H9 (cell line): ENCODE measurements at places on chromosomes 11 and 22. TPM values are rescaled to one million over a fixed set of nuclear protein-coding genes. Genes with fewer than 3 reads are reported as not detected.
A peak's percentile ranks its signal among the peaks of the same experiment; 100 is the strongest.

IGLL1 gene
- not detected in 2 replicates for total RNA-seq

H19 gene
- total RNA-seq, result 10.7 TPM in 2 replicates

DNA sequence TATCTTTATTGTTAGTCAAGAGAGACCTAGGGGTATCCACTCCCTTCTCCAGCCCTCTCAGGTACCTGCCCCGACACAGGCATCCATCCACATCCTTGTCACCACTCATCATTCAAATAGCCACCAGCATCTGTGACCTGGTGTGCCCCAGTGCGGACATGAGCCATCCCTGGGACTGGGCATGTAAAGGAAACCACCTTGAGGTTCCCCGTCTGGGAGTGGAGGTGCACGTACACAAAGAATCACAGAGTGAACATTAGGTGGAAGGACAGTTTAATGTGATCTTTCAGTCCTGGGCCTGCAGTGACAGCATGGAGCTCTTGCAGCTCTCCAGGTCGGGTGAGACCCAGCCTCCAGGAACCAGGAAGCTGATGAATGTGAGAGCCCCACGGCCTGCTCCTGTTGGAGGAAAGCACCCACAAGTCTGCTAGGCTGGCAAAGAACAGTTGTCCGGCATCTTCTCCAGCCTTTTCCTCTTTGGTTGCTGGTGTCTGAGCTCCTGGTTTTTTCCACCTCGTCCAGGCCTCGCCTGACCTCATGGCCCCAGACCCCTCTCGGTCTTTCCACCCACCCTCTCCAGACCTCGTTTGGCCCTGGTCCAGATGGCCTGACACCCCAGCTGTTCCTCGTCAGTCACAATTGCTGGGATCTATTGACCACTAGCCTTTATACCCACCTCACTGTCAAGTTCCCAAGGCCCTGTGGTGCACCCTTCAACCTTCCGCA lies 16.5 kb downstream of the PSMD13 start:
- no peak for DNase-seq

- DNase-seq, result no peak
Observed at GRCh38 chr11:64388894-64389293, 29.9 kb downstream of the RPS6KA4 start.

DNA sequence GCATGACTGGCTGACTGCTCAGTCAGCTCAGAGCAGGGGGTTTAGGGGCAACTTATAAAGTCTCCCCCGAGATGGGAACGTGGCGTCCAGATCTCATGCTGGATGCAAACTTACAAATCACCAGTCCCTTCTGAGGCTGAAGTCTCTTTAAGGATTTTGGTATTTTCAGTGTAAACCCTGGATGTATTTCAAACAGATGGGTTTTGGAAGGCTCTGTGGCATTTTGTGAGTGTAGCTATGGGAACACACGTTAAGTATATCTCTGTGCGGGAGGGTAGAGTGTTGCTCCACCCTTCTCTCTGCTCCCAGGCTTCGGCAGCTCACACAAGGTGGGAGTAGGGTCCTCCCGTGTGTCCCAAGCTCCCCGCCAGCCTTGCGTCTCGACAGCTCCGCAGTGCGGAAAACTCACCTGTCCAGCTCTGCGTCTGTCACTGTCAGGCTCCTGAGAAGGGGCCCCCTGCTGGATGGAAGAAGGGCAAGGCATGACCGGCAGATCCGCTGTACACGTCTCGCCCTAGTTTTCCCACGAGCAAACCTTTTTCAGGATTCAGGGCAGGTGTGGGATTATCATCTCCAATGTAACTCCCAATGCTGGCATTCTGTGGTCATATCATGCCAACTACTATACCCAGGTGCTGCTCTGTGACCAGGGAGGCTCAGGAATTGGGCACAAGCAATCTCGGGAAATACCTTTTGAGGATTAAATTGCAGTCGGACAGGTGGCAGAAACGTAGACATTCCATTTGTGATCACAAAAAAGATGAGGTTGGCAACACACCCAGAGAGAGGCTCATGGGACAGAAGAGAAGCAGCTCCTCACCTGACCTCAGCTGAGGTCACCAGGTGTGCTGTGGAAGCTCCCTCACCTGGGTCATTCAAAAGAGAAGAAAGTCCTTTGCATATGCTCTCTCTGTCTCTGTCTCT lies 313.9 kb upstream of the B3GAT1 start:
- peak; percentile 71 for DNase-seq

- DNase-seq, result no peak
Observed at GRCh38 chr11:122717264-122717867, 61.8 kb downstream of the UBASH3B start.

FEN1 gene
- 114 and 115 TPM in 2 replicates for total RNA-seq

PTPN5 gene
- total RNA-seq, result 1.4 and 1.9 TPM in 2 replicates

MUC5AC gene
- not detected in 2 replicates for total RNA-seq

GRCh38 chr11:13972043-13972910 lies 9.8 kb downstream of the SPON1 start:
- no peak for DNase-seq
